ENCODE measurements at places on chromosomes 2 and 18. TPM values are rescaled to one million over a fixed set of nuclear protein-coding genes. Genes with fewer than 3 reads are reported as not detected.

GRCh38 chr2:108447947-108448677, 894 bp upstream of the GCC2 start:
- DNase-seq: no peak

GRCh38 chr18:27447930-27448329, 262.8 kb upstream of the CHST9 start:
- no peak for DNase-seq

GRCh38 chr18:48749768-48750167, 201.0 kb downstream of the SMAD7 start:
- DNase-seq: peak; percentile 59

- no peak for DNase-seq
Measured at GRCh38 chr2:114056294-114057143, 166.6 kb downstream of the ACTR3 start.

DNA sequence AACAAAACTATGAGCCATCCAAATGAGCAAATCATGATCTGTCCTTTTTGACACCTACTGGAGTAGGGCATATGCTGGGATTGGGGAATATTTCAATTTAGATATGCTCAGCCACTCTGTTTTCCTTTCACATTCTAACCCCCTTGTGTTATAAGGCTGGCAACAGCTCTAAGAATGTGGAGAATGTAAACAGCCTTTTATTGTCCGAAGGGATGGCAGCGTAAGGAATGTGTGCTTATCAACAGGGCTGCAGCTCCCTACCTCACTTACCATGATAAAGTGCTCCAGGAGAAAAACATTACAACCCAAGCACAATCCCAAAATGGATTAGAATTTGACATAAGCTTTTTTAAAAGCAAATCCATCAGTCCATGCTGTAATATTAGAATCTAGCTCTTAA, 2.2 kb downstream of the NXPH2 start:
- no peak for DNase-seq

DNA sequence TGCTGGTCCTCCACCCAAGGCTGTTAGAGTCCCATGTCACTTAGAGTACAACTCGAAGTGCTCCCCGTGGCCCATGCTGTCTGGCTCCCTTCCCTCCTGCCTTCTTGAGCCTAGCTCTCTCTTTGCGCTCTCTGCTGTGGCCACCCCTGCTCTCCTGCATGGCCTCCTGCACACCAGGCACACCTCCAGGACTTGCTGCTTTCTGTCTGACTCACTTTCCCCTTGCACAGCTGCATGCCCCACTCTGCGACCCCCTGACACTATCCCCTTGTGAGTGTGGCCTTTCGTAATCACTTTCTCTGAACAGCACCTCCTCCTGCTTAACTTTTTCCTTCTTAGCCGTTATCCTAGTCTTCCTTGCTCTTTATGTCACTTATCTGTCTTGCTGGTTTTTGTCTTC, 343.6 kb downstream of the TGIF1 start:
- DNase-seq: no peak

DNA sequence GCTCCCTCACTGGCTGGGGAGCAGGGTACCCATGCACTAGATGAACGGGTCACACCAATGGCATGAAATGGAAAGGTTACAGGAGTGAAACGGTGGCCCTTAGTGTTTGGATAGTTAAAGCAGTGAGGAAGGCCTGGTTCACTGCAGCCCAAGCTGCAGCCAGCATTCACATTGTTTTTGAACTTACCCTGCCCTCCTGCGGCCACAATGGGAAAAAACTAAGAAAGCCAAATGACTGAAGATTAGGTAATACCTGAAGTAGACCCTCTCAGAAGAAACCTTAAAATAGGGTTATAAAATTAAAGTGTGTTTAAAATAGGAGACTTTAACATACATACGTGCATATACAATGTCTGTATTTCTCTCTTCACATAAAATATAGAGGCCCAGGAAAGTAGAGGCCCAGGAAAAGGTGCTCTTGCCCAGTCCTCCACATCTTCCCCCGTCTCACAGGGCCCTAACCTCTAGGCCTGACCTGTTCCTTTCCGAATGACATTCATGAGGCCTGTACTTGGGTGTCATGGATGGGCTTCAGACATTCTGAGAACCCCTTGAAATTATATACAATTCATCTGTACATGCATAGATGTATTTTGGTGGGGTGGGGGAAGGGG, 33.3 kb downstream of the DOK1 start:
- peak; percentile 51 for DNase-seq

DNA sequence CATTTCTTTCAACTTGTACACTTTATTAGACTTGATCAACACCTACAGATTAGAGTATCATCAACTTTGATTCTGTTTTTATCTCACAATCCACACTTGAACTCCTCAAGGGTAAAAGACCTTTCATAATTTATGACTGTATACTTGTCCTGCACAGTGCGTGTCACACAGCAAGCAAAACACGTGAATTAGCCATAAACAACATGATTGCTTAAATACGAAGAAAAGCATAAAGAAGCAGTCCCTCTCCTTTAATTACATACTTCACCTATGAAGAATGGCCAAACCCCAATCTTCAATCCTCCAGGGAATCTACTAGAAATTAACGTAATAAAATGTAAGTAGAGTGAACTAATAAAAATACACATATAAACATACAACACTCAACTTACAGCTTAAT, 13.6 kb downstream of the TMX3 start:
- DNase-seq: no peak

- no peak for DNase-seq
Measured at GRCh38 chr2:152176113-152176714, 651 bp upstream of the STAM2 start.

DNA sequence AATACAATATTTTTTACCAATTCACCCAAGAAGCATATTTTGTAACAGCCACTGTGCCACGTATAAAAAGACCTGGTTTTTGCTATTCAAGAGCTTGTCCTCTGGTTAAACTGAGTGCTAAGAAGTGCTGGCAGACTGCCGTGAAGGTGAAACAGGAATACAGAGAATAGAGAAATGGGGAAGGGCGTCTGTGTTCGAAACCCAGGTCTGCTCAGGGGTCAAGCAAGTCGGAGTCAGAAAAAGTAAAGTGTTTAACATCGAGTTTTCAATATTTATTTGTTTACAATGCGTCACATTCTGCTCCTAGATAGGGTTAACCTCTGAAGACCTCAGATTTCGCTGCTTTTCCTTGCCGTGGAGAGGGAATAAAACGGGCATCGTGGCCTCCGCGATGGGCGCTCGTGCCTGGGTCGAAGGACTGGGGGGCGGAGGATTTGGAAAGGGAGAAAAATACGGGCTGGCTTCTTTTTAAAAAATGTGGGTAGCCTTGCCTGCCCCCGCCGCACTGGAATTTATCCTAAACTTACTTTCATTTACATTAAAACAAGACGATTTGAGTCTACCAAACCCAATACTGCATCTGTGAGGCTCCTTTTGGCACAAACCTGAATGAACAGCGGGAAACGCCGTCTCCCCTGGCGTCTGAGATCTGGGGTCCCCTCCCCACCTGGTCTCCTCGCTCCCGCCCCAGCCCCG, 1.1 kb upstream of the SNTG2 start:
- DNase-seq: no peak

DNA sequence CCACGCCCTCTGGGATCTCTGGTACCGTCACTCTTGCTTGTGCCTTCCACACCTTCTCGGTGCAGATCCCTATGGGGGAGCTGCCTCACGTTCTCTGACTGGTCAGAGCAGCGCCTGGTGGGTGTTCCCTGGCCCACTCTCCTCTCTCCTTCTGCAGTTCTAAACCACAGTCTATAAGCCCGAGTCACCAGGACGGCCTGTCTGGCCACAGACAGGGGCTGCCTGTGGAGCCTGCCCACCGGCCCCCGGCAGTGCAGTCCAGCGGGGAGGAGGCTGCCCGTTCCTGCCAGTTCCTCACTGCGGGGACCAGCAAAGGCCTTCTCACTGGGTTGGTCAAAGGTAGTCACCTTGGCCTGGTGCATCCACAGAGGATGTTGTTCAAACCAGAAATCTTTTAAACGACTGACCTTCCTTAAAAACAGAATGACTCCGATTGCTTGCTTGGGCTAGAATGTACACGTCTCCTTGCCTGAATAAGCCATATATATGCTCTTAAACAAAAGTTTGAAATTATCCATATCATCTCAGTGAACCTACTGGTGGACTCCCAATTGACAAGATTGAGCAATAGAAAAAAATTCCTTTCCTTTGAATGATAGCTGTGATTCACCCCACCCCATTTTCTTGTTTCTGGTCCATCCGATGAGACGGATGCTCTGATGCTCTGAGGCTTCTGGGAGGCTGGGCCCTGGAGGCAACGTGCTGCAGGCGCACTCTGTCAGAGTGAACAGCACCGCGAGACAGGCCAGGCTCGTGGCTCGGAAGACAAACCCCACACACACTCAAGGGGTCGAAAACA, 61.2 kb downstream of the RALBP1 start:
- DNase-seq: peak; percentile 63

- DNase-seq: no peak
Measured at GRCh38 chr2:38835990-38836389, 39.7 kb downstream of the DHX57 start.

- peak; percentile 1 for DNase-seq
Measured at GRCh38 chr2:169363560-169364150, 1.3 kb upstream of the LRP2 start.

DNA sequence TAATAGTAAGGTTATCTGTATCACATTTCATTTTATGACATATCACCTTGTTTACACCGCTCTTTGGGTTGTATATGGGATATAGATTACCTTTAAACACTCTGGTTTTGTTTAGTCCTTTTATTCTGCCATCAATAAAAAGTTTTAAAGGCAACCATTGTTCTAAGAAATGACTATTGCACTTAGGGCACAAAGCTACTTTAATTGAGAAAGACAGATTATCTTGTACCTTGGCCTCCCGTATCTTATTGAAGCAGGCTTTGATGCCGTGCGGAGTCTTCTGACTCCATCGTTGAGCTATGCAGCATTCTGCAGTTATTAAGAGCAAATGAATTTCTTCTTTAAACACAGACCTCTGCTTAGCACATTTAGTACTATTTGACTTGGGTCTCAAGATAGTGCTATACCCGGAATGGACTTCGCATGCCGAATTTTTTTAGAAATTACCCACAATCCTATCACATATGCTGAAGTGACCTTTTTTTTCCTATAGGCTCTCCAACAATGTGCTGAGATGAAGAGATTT, 16.7 kb downstream of the PKDCC start:
- no peak for DNase-seq

GRCh38 chr18:33355263-33355662, 85.3 kb downstream of the CCDC178 start:
- DNase-seq: no peak

- peak; percentile 84 for DNase-seq
Measured at GRCh38 chr2:71216501-71216900, 10.4 kb downstream of the PAIP2B start.

DNA sequence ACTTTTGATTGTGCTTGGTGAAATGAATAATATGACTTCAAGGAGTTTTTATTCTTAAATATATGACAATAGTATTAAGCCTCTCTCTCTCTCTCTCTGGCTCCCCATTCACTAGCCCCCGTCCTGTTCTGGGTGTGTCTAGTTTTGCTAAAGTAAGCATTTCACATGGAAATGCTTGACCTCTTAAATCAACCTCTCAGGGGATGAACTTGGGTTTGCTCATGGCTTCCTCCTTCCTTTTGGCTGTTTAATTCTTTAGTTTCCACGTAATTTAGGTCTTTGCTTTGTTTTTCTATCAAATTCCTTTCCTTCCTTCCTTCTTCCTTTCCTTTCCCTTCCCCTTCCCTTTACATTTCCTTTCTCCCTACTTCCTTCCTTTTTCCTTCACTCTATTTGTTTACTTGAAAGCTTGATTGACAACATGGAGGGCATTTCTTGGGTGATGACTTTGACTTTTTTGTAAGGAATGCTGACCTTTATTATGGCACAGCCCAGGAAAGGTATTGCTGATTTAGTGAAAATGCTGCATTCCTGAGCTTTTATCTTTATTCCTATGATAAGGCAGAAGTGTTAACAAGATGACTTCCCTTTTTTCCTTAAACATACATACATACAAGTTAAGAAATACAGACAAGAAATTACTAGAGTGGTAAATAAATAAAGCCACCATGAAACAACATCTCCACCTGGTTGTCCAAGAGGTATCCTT, 3.6 kb downstream of the DPP4 start:
- DNase-seq: no peak

- DNase-seq: no peak
Measured at GRCh38 chr2:150091846-150092245, 395.6 kb downstream of the RND3 start.

- no peak for DNase-seq
Measured at GRCh38 chr2:33469238-33469637, 7.2 kb upstream of the RASGRP3 start.

- no peak for DNase-seq
Measured at GRCh38 chr18:2172881-2173280, 398.4 kb downstream of the METTL4 start.

DNA sequence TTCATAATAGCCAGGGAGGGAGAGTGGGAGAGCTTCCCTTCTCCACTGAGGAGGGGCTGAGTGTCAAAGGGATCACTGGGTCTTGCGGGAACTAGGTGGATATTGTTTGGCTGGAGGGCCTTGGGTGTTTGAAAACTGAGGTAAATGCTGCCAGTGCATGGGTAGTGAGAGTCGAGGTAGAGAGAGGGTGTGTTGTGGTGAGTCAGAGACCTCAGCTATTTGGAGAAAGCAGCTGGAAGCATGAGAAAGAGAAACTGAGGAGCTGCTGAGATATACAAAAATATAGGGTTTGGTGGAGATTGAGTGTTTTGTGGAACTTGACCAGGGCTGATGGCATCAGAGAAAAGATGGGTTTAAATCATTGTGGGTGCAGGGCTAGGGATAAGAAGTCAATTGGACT, 127.0 kb upstream of the CCDC195 start:
- DNase-seq: peak; percentile 66

The FBXO48 gene
- polyA plus RNA-seq: 0.78 TPM

The CRYBA2 gene
- 0.12 TPM for polyA plus RNA-seq

The ITGB6 gene
- 162 TPM for polyA plus RNA-seq

The UGT1A3 gene
- not detected for polyA plus RNA-seq

The VWC2L gene
- polyA plus RNA-seq: not detected

The KCNS3 gene
- polyA plus RNA-seq: 3.8 TPM

The ANKRD29 gene
- 4.7 TPM for polyA plus RNA-seq

The IL36B gene
- 0.07 TPM for polyA plus RNA-seq

The SKA1 gene
- polyA plus RNA-seq: 11.2 TPM

The INHBB gene
- 0.02 TPM for polyA plus RNA-seq

The C2orf66 gene
- 0.14 TPM for polyA plus RNA-seq
